T-cell (primary cell): ENCODE measurements at places on chromosomes 6 and 20.

DNA sequence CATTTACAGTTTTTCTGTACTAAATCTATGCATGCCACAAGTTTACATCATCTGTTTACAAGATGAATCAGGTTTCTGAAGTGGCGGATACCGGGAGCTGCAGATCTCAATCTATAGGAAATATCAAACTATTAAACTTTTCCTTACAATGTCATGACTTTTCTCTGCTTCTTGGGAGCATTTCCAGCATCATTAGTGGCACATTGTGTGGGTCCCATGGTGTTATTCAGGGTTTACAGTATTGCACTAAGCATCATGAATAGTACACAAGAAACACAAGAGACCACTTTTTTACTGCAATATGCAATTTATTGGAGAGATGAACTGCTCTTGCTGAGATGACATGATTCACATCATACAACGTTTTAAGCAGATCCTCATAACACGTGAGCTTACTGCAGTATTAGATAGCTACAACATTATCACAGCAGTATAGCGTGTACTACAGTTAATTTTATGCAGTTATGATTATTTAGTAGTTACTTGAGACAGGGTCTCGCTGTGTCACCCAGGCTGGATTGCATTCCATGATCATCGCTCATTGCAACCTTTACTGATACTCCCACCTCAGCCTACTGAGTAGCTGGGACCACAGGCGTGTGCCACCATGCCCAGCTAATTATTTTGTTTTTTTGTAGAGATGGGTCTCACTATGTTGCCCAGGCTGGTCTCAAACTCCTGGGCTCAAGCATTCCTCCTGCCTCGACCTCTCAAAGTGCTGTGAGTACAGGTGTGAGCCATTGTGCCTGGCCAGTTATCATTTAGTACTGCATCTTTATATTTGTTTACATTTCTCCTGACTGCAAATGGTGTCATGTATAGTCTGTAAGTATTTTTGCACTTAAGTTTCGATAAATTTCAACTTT is 18.4 kb downstream of the BLTP3A start:
- no peak for DNase-seq

GRCh38 chr6:84340422-84340821 is 113.0 kb upstream of the CEP162 start:
- no peak for DNase-seq

GRCh38 chr6:43295456-43295855 is 2.6 kb upstream of the SLC22A7 start:
- no peak for DNase-seq

DNA sequence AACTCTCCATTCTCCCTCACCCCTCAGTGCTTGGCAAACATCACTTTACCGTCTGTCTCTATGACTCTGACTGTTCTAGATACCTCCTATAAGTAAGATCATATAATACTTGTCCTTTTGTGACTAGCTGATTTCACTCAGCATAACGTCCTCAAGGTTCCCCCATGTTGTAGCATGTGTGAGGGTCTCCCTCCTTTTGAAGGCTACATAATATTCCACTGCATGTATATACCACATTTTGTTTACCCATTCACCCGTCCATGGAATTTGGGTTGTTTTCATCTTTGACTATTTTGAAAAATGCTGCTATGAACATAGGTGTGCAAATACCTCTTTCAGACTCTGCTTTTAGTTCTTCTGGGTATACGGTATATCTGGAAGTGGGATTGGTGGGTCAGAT is 28.3 kb downstream of the CTCFL start:
- no peak for DNase-seq

- no peak for DNase-seq
These were observed 12.0 kb upstream of the THBS2 start for GRCh38 chr6:169265486-169266131.

- DNase-seq, result no peak
These were observed 5.3 kb downstream of the TSPYL4 start for GRCh38 chr6:116248577-116248976.

DNA sequence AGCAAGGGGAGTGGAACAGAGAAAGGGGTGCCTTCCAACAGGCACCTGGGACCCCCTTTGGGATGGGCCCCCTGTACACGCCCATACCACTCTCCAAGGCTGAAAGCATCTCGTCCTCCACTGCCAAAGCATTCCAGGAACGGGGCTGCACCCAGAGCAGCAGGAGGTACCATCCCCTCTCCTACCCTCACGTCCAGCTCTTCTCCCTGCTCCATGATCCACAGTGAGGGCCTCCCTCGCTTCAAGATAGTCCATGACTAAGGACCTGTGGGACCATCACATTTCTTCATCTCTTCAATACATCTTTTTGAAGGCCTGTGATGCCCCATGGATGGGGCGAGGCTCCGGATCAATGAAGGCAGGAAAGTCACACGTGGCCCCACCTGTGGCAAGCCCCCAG is 209.9 kb downstream of the ANKRD60 start:
- no peak for DNase-seq

GRCh38 chr20:56443654-56444540 is 24.5 kb upstream of the RTF2 start:
- no peak for DNase-seq
